Dermis microvascular lymphatic vessel endothelial cell (primary cell): ENCODE measurements at places on chromosomes 7 and 10. TPM values are rescaled to one million over a fixed set of nuclear protein-coding genes. Genes with fewer than 3 reads are reported as not detected.

GRM3 gene
- total RNA-seq, result not detected in 2 replicates

GRCh38 chr7:117728890-117729624 is 144.2 kb downstream of the CTTNBP2 start:
- DNase-seq, result no peak

EVX1 gene
- not detected in 2 replicates for total RNA-seq

GRCh38 chr7:37248396-37248861 is 200.2 kb downstream of the ELMO1 start:
- no peak for DNase-seq

- no peak for DNase-seq
Measured at GRCh38 chr10:86350897-86351296, 15.7 kb downstream of the GRID1 start.

GRCh38 chr10:24701447-24701846 is 22.2 kb downstream of the ARHGAP21 start:
- no peak for DNase-seq

- no peak for DNase-seq
Measured at GRCh38 chr7:46079421-46079820, 158.3 kb upstream of the IGFBP3 start.

DNA sequence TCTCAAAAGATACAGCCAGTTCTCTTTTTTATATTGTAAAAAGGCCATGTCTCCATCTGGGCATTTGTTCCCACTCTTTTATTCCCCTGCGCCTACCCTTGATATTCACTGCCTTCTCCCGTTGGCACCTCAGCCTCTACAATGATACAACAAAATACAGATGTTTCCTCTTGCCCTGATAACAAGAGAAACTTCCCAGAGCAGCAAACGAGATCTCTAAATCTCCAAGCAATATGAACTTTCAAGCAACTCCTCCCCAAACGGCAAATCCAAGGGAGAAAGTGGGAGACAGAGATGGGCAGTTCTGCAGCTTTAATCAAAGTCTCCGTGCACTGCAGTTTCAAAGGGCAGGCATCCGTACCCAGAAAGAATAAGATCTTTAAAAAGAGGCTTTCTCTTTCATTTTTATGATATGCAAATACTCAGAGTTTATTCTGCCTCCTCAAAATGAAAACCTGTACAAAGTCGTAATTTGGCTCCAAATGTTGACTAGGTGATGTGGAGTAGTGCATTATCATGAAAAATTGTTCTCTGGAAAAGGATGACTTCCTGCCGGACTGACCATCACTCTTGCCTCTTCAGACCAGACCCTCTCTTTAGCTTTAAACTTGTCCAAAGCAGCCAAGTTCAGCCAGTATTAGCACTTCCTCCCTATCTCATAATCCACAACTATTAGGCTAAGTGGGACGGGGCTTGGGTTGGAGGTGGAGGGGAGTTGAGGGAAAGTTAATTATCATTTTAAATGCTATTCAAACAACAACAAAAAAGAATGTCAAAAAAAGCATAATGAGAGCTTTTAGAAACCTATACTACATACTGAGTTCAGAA is 682 bp downstream of the HGF start:
- no peak for DNase-seq

DNA sequence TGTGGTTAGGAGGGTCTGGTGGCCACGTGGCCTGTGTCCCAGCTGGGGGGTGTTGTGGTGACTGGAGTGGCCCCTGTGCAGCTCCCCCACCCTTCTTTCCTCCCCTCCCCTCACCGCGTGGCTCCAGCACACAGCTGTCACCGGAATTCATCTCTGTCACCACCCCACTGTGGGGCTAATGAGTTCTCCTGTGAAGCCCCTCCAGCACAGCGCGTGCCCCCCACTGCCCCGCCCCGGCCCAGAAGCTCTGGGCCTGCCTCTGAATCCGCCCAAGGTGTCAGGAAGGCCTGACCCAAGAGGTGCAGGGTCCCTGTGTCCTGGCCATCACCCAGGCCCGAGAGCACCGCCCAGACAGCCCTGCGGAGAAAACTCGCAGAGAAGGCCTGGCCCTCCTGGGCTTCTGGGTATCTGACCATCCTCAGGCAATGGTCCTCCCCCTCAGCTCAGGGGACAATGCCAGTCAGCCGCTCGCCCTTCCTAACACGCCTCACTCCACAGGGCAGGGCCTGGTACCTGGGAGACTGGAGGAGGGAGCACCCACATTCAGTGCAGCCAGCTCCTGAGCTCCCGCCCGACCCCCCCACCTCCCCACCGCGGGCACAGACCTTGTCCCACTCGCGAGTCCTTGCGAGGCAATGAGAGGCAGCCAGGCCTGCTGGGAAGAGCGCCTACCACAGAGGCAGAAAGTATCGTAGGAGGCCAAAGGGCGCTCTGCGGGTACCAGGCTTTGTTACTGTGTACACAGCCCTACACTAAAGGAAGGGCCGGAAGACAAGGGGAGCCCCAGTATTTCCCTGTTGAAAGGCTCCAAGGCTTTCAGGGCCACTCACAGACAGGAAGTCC is 38.2 kb downstream of the GBX1 start:
- DNase-seq, result no peak

IL6 gene
- 0.25 and 0.39 TPM in 2 replicates for total RNA-seq

GRCh38 chr7:149642589-149642988 is 130.8 kb downstream of the ZNF467 start:
- no peak for DNase-seq

DNA sequence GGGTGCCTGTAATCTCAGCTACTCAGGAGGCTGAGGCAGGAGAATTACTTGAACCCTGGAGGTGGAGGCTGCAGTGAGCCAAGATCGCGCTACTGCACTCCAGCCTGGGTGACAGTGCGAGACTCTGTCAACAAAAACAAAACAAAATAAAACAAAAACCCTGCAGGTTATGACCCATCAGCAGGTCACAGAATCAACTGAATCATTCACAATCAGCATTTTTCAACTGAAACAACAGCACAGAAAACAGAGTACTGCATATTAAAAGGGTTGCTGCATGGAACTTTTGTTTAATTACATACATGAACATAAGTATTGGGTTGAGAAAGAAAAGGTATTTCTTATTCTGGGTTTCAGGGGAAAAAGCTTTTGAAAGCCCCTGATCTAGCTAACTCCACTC is 77.6 kb downstream of the KCNMA1 start:
- no peak for DNase-seq

PKD2L1 gene
- total RNA-seq, result not detected in 2 replicates

MAGI2 gene
- 0.26 and 0.89 TPM in 2 replicates for total RNA-seq

DNA sequence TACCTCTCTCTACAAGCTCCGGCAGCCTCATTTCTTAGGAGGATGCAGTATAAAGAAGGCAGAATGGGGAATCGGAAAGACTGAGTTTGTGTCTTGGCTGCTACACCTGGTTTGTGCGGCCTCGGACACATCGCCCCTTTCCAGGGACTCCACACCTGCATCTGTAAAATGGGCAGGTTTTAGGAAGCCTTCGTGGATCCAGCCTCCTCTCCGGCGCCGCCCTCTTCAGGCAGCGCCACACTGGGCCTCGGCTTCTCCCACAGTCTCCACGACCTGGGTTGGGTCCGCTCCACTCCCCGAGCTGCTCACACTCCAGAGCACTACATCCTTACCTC is 341 bp downstream of the GOT1 start:
- no peak for DNase-seq

DNA sequence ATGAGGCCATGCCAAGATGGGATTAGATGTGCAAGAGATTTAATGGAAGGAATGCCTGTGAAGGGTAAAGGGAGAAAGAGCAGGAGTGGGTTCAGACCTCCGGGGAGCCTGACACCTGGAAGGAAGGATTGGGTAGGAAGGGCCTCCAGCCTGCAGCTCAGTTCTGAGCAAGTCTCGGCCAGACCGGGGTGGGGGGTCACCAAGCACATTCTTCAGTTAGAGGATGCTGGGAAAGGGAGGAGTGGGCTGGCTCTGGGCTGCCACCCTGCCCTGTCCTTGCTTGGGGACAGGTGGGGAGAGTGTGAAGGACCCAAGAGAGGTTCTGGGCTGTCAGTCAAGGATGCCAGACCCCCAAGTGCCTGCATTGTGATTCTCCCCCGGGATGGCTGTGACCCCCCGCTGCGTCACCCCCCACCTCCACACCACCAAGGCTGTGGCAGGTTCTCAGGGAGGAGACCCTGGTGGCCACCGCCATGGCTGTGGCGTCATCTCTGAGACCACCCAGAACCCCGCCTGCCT is 16.5 kb upstream of the PRKAG2 start:
- no peak for DNase-seq

DNA sequence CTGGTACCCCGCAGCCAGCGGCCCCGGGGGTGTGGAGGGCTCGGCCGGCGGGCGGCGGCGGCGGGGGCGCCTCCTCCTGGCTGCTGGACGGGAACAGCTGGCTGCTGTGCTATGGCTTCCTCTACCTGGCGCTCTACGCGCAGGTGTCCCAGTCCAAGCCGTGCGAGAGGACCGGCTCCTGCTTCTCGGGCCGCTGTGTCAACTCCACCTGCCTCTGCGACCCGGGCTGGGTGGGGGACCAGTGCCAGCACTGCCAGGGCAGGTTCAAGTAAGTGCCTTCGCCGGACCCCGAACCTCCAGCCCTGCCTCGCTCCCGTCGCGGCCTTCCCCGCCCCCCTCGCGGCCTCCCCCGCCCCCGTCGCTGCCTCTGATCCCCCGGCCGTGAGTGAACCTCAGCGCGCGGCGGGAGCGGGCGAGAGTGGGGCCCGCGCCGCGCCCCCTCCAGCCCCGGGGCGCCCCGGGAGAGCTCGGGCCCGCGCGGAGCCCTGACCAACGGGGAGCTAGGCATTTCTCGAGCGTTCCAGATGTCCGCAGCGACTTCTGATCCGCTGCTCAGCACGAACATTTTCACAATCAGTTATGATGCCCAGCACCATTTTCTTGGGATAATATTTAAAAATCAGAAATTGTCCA is 727 bp downstream of the ATRNL1 start:
- no peak for DNase-seq

DNA sequence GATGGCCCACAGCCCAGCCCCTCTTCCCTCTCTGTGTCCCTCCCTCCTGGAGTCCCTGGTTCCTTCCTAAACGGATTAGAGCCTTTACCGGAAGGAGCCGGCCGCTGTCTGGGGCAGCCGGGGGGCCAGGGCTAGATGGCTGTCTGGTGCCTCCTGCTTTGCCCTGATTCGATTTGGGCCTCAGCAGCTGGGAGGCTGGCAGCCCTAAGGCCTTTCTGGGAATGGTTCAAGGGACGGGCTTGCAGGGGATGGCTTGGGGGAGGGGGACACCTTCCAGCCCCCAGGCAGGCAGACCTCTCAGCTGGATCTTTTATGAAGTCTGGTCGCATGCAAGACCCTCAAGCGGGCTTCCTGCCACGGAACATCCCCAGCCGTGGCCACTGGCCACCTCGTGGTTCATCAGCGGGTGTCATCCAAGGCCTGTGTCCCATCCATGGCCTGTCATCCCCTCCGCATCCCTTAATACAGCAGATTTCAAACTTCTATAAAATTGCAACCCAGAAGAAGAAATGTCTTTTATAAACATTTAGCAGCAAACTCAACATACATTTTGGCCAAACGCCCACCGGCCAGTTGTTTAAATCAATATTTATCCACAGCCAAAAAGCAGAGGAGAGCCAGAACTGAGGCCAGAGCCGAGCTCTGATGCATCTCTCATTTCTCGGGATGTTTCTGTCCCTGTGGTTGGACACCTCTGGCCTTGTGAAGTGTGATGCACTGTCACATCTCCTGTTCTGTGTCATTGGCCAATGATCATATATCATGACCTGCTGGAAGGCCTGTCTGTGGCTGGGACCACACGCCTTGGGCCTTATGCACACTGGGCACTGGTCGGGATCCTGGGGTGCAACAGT is 52.0 kb downstream of the GTF2IRD1 start:
- no peak for DNase-seq

DNA sequence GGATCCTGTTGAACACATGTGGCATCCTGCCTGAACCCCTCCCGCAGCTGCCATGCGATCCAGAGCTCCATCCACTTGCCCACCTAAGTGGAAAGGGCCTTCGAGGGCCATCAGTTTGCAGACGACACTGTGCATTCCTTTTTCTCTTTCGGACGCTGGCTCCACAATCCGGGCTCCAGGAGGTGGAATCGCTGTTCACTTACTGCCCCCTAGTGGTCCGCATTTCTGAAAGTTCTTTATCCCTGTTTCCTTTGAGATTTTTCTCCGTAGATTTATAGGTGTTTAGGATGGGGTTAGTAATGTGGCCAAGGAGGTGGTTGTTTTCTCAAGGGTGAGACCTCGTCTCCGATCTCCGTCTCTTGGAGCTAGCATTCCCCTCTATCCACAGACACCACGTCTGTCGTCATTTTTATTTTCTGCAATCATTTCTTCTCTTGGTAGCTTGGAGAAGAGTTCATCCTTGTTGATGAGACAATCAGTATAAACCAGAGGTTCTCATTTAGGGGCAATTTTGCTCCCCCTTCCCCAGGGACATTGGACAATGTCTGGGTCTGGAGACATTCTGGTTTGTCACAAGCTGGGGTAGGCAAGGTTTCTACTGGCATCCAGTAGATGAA is 204.6 kb downstream of the ARHGAP21 start:
- peak; percentile 43 for DNase-seq

DNA sequence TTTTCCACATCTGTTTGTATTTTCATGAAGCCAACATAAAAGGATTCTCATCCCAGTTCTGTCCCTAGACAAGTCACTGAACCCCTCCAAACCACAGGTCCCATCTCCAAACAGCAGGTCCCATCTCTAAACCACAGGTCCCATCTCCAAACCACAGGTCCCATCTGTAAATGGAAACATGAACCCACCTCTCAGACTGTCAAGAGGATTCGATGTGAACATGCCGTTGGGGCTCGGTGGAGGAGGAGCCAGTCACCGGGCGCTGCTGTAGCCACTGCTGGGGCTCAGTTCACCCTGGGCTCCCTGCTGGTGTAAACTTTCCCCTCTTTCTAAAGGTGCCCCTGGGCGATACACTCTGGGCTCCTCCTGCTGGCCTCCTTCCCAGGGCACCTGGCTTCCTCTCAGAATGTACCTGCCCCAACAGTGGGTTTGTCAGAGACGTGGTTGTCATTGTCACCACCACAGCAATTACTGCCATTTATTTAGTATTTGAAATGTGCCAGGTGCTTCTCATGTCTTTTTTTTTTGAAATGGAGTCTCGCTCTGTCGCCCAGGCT is 13.0 kb downstream of the LHPP start:
- no peak for DNase-seq

- DNase-seq, result no peak
Measured at GRCh38 chr10:68578974-68579373, 18.8 kb downstream of the TET1 start.

HOXA6 gene
- total RNA-seq, result 1.9 and 3.2 TPM in 2 replicates

- no peak for DNase-seq
Measured at GRCh38 chr10:132878091-132878729, 64.2 kb downstream of the CFAP46 start.

- DNase-seq, result no peak
Measured at GRCh38 chr7:66409493-66409892, 204.4 kb downstream of the TPST1 start.

DNA sequence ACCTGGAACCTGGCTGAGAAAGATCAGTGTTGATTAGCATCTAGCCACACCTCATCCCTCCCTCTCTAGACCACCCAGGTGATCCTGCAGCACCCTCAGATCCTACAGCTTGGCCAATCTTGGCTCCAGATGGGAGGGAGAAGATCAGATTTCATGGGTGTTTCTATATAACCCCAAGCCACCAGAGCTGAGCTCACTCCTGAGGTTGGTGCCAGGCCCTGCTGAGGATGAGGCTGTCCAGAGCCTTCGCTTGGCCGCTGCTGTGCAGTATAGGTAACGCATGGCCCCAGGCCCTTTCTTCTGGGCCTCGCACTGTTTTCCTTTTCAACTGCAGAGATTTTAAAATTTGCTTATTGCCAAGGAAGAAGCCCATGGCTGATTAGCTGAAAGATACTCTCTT is 27.0 kb downstream of the C10orf120 start:
- no peak for DNase-seq

- no peak for DNase-seq
Measured at GRCh38 chr7:3309140-3309539, 8.1 kb downstream of the SDK1 start.
